ENCODE measurements at places on chromosomes 7 and 10.

DNA sequence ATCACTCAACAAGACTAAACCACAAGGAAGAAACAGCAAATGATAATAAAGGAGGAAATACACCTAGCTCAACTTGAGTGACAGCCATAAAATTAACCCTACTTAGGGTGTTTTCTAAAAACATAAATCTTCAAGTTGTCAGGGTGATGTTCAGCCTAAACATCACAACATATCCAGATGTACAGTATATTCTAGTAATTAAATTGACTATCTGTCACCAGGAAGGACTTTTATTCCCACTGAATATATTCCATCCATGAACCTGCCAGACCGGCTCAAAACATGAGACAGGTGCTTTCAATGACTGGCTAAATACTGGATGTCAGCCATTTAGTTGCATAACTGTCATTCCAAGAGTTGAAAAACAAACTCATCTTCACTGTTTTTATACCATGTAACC is 298.1 kb upstream of the NEBL start:
- DNase-seq, result no peak

DNA sequence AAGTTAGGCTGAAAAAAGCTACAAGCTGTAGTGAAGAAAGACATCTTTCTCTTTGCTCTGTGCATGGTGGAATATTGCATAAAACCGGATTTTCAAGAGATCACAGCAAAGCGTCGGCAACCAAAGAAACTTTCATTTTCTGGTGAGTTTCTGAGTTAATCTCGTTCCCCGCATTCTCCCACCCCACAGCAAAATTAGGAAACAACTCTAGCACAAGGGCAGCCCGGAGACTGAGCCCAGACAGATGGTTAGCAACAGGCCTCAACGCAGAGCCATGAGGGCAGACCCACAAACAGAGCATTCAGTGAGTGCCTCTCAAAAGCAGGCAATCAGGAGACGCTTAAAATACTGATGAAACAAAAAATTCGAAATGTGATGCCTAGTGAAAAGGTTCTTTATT is 396.1 kb upstream of the KLF6 start:
- DNase-seq, result no peak

- DNase-seq, result no peak
These were observed 440.3 kb upstream of the FOXK1 start for GRCh38 chr7:4241791-4242190.

GRCh38 chr10:103879409-103879808 is 24.0 kb upstream of the SH3PXD2A start:
- no peak for DNase-seq

- no peak for DNase-seq
These were observed 107.5 kb downstream of the EPDR1 start for GRCh38 chr7:38027884-38028455.

All from upper lobe of right lung (tissue), 1 donor.